IPS DF 6.9 (cell line): ENCODE measurements at places on chromosomes 2 and 18.

GRCh38 chr2:219452361-219453317, 18.0 kb downstream of the SPEG start:
- no peak for DNase-seq

DNA sequence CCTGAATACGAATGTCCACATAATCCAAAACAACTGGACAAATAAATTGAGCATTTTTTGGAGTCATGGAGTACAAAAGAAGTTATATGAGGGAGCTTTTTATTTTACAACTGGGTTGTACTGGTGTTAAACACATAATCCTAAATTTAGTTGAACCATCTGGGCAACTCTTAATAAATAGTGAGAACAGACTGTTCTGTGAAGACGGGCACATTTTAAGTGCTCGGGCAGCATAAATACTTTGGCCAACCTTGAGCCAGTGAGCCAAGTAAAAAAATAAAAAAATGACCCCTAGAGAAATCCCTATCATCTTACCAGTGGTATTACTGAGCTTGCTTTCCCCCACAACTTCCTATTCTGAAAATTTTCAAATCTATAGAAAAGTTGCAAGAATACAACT, 50.9 kb upstream of the PSME4 start:
- DNase-seq: no peak

DNA sequence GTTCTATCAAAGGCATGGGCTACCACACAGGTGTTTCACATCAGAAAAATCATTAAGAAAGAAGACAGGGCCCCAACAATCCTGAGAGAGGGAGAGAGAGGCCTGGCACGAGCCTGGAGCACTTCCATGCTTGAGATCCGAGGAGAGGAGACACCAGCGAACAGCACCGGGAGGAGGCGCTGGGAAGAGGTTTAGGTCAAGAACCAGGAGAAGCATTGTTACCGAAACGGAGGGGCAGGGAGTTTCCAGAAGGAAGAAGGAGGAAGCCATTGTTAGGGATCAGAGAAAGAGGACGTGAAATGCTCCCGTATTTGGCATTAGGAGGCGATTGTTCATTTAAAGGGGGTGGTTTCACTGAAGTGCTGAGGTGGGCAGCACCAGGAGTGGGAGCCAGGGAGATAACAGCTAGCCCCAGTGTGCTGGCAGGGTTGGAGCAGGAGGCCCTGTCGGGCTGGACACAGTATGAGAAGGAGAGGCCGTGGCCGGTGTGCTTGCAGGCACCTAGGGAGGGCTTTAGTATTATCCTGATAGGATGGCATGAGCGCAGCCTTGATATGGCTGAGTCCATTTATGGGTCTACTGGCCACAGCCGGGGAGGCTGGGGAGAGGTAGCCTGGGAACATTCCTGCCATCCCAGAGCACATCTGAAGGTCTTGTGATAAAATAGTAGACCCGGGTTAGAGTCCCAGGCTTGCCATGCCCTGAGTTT, 244.9 kb downstream of the KLHL29 start:
- no peak for DNase-seq

- DNase-seq: no peak
Observed at GRCh38 chr2:117980783-117981676, 32.8 kb downstream of the CCDC93 start.

DNA sequence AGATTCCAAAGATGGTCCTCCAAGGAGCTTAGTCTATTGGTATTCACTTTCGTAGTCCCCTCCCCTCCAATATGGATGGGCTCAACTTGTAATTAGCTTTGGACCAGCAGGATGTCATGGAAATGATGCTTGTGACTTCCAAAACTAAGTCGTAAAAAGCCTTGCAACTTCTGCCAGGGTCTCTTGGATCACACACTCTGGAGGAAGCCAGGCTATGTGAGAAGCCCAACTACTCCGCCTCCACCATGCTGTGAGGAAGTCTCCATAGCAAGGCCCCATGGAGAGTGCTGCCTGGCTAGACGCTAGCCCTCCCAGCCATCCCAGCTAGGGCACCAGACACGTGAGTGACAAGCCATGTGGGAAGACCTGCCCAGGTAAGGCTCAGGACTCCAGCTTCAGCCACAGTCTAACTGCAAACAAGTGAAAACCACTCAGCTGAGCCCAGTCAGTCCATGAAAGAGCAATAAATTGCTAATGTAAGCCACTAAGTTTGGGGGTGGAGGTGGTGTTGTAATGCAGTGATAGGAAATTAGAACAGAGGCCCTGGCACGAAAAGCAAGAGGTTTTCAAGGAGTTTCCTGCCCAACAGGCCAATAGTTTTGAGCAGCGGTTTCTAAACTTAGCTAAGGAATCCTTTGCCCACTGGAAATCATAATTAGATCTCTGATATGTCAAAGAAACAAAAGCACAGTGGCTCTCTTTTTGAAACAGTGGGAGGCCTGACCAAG, 77.5 kb upstream of the GLI2 start:
- no peak for DNase-seq

DNA sequence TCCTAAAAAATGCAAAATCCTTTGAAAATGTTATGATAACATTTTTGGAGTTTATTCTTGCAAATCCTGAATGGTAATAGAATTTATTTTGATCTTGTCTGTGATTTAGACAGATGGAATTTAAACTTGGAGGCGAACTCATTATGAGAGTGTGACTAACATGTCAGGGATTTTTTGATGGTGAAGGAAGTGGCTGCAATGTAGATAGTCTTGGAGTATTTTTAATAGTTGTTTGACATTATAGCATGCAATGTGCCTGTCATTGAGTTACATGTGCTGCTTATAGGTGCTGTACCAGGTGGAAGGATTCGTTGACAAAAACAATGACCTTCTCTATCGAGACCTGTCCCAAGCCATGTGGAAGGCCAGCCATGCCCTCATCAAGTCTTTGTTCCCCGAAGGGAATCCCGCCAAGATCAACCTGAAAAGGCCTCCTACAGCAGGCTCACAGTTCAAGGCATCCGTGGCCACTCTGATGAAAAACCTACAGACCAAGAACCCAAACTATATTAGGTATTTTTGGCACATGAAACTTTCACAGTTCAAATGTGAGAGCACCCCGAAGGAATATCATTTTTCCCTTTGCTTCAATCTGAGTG, 141.8 kb downstream of the MYO1B start:
- no peak for DNase-seq

DNA sequence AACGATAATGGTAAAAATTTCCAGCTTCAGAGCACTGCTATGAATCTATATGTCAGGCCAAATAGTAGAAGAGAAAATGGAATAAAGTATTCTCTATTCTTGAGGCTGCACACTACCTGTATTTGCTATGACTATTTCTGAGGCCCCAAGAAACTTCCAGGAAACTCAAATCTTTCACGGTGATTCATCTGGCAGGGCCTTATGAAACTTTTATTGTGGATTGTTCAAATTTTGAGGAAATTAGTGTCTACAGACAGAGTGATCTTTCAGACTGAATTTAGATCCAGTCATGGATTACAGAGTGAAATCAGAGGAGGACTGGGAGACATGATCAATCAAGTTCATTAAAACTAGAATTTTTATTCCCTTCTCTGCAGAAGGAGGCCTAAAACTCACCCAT, 4.1 kb upstream of the VSNL1 start:
- no peak for DNase-seq

- DNase-seq: no peak
Observed at GRCh38 chr2:242064364-242065250, 195.1 kb downstream of the RTP5 start.

- DNase-seq: peak; percentile 64
Observed at GRCh38 chr2:127067620-127068350, 39.2 kb downstream of the BIN1 start.

GRCh38 chr18:73156117-73156516, 288.3 kb upstream of the NETO1 start:
- DNase-seq: no peak

DNA sequence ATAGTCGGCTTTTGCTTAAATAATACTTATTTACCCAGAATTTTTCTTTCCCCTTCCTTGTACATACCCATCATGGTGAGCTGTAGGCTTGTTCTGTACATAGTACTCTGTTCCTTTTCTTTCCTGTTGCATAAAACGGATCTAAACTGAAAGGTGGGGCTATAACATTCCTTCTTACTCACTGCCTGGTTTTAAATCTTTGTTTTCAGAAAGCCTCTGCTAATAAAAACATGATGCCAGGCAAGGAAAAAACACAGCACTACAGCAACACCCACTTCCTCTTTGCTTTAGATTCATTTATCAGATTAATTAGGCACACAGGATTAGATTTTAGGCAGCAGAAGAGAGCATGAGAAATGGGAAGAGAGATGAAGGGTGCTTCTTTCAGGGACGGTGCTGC, 19.6 kb upstream of the STON1 start:
- no peak for DNase-seq

DNA sequence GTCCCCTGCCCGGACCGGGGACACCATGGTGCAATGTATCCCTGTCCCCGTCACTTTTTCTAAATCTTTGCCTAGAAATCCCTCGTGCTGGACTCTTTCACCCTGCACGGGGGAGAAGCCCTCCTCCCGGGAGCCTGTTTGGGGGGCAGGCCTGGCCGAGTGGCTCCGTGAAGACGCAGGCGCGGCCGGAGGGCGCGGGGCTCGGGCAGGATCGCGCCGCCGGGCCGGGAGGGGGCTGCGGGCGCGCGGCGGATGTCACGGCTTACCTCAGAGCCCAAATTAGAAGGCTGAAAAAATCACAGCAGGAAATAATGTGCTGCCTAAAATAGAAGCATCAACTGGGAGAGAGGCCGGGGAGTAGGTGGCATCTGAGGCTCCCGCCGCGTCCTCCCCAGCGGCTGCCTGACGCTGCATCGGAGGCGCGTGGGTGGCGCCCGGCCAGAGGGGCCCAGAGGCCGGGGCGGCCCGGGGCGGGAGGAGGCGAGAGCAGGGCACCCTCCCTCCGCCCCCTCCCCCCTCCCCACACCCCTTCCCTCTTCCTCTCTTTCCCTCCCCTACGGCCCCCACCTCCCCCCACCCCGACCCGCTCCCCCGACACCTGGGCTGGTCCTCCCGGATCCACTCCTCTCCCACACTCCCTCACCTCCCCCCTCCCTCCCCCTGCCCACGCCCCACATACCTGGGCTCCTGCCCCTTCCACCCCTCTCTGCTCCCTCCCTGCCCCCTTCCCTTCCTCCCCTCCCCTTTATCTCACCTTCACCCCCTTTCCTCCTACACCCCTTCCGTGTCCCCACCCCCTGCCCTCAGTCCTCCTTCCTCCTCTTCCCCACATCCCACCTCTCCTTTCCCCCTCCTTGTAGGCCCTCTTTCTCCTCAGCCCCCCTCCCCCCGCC, 51.9 kb downstream of the SLC4A1AP start:
- no peak for DNase-seq

DNA sequence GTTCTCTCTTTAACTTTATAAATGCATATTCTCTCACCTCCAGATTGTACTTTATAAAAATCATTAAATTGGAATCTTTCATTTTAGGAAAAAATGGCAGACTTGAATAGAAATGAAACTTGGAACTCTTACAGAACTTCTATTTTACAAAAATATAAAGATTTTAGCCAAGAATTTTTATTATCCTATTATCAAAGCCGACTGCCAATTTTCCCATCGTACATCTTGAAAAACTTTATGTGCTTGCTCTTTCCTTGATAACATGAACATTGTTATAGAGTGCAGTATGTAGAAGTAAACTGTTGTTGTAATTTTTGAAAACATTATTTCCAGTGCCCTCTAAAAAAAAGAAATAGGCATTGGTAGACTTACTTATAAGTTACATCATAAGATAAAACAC, 475.7 kb upstream of the REG3G start:
- no peak for DNase-seq

GRCh38 chr2:215522237-215522636, 86.4 kb upstream of the FN1 start:
- no peak for DNase-seq

DNA sequence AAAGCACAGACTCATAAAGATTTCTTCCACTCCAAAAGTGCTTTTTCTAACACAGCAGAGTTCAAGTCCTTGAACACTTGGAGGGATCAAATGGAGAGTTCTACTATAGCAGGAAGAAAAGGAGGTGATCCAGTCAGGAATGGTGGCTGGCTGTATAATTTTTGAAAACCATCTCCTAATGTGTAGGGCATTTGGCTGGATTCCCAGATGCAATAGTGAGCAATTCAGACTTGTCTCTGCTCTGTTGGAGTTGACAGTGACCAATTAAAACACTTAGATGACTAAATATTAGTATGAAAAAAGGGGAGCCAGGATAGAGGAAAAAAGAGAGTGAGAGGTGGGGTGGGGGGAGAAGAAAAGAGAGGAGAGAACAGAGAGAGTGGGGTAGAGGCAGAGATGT, 5.3 kb upstream of the G6PC2 start:
- DNase-seq: no peak

- DNase-seq: no peak
Observed at GRCh38 chr2:69279931-69280681, 106.9 kb downstream of the GFPT1 start.

- DNase-seq: no peak
Observed at GRCh38 chr2:236896688-236897087, 189.0 kb upstream of the COPS8 start.

GRCh38 chr2:165757906-165758675, 36.0 kb downstream of the GALNT3 start:
- no peak for DNase-seq

- no peak for DNase-seq
Observed at GRCh38 chr2:172297950-172298349, 129.4 kb upstream of the ITGA6 start.

DNA sequence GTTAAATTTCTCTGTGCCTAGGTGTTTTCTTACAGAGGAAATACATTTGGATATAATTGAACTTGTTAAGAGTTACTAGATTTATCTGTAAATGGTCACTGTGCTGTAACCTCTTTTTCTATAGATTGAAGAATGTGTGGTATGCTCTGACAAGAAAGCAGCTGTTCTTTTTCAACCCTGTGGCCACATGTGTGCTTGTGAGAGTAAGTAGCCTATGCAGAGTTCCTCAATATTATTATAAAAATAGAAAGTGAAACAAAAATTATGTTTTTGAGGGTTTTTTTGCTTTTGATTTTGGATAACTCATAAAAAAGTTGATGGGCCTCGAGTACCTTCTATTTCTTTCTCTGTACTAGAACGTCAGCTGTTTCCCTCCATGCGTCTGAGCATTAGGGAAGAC, 112.4 kb downstream of the MIB1 start:
- no peak for DNase-seq

DNA sequence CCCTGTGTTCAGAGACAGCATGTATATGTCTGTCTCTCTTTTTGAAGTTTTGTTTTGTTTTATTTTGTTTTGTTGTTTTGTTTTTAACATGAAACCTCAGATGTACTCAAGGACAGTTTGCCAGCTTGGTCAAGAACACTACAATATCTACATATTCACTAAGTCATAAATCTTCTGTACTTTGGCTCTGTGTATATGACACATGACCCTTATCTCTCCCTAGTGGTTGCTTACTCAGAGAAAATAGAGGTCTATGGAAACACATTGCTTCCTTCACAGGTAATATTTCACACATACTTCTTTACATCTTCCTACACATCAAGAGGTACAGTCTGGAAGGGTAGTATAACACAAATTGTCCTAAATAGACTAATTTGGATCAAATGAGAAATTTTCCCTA, 312.6 kb upstream of the VRK2 start:
- DNase-seq: no peak

GRCh38 chr2:147594038-147594437, 250.8 kb upstream of the ACVR2A start:
- DNase-seq: no peak

- no peak for DNase-seq
Observed at GRCh38 chr2:32516567-32516966, 111.3 kb upstream of the TTC27 start.

GRCh38 chr2:169286624-169287231, 75.6 kb downstream of the LRP2 start:
- no peak for DNase-seq

- DNase-seq: no peak
Observed at GRCh38 chr2:71154798-71155197, 24.4 kb downstream of the MPHOSPH10 start.

GRCh38 chr2:141595316-141595920, 535.4 kb downstream of the LRP1B start:
- DNase-seq: no peak

GRCh38 chr18:48453330-48454066, 44.3 kb upstream of the ZBTB7C start:
- no peak for DNase-seq
